ENCODE measurements at places on chromosomes 16 and 17.

DNA sequence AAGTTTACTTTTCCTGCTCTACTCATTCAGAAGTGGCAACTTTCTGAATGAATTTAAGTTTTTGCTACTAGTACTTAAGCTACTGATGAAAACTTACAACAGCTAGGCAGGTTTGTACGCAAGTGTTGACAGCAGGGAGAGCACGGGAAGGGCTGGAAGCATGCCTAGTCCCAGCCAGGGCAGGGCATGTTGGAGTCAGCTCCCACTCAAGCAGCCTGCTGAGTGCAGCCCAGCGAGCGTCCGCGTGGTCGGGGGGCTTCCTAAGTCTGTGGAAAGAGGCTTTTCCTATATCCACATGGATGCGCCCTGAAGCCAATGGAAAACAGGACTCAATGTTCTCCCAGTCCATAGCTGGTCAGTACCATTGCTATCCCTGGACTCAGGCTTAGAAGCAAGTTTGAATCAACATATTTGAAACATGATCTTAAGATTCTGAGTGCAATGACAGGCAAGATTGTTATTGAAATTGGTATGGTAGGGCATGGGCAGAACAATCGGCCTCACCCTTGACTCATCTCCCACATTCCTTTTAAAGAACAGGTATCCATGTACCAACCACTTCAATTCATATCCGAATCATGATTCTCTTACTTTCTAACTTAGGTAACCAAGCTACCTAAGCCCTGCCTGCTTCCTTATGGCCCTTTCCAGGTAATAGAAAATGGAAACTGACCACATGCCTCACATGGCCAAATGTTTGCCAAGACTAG lies 22.5 kb downstream of the CYB5D2 start:
- DNase-seq = no peak

GRCh38 chr17:64240741-64241347 lies 22.2 kb downstream of the TEX2 start:
- no peak for DNase-seq

- DNase-seq = no peak
These were observed 607 bp upstream of the NCOR1 start for GRCh38 chr17:16215965-16216316.

DNA sequence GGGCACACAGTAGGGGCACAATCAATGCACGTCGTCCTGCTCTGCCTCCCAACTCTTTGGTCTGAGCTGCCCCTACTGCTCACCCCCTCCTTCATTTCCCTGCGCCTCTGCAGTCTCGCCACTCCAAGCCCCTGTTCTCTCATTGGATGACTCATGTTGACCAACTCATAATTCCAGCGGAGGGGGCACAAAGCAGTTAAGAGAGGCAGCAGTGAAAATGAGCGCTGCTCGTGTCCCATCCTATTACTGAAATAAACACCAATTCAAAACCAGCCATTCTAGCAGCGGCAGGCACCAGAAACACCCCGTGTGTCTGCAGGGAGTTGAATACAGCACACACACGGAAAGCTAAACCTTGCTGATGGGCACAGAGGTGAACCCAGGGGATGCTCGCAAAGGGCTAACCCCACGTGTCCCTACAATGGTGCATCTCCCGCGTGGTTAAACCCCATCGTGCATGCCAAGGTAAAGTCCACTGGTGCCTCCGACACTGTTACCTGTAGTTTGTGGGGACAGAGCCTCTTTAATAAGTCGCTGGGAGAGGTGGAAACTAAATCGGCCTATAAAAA lies 310.4 kb downstream of the XYLT1 start:
- DNase-seq = no peak

DNA sequence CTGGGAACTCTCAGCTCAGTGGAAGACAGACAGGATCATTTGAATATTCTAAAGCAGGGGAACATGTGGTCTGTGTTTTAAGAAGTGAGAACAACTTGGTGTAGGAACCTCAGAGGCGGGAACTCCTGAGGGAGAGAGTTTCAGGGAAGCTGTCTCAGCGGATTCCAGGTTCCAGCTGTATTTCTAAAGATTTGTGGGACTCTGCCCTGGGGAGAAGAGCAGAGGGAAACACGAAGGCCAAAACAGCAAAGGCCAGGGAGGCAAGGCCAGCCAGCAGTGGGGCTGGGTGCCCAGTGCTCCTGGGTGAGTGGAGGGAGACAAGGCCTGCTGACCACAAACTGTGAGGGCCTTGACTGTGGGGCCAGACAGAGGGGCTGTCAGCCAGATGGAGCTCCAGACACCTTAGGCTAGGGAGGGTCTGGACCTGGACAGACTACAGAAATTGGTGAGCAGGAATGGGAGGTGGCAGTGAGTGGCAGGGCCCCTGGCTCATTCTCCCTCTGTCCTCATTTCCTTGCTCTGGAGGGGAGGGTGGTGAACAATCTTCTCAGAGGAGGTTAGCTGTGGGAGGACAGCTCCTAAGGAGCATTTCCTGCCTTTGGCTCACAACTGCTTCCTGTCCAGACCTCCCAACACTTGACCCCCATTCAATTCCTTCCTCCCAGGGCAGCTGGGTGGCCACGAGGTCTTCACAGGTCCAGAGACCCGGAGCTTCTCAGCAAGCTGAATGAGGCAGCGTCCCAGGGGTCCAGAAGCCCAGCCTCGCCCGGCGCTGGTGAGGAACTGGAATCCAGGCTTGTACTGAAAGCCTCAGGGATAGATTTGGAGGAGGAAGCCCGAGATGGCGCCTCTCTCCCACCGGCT lies 21.0 kb upstream of the FZD2 start:
- DNase-seq = no peak

DNA sequence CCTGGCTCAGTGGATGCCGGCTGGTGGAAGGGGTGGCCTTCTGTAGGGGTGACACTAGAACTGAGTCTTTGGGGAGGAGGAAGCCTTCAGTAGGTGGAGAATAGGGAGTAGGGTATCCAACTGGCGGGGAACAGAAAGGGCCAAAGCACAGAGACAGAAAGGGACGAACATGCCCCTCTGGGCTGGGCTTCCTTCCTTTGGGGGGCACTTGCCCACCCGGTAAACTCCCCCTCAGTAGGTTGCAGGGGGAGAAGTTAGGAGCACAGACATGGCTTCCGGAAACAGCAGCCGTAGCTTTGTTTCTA lies 774 bp downstream of the ENGASE start:
- DNase-seq = no peak

- DNase-seq = no peak
These were observed 5.7 kb downstream of the ALG1 start for GRCh38 chr16:5077304-5077703.

GRCh38 chr17:43683928-43684653 lies 22.4 kb upstream of the MEOX1 start:
- no peak for DNase-seq

DNA sequence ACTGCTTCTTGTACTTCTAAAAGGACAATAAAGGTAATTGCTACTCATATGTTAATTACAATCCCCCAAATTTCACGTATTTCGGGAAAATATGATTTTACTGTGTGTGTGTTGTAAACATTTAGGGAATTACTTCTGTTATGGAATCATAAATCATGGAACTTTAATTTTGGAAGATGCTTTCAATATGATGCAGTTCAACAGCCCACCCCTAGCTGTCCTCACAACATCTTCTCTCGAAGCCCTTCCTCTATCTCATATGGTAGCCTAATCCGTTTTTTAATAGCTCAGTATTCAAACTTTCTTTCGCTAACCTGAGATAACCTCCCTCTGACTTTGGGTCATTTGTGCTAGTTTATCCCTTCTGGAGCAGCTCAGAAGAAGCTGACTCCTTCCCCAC lies 78.4 kb downstream of the ANKFN1 start:
- no peak for DNase-seq

DNA sequence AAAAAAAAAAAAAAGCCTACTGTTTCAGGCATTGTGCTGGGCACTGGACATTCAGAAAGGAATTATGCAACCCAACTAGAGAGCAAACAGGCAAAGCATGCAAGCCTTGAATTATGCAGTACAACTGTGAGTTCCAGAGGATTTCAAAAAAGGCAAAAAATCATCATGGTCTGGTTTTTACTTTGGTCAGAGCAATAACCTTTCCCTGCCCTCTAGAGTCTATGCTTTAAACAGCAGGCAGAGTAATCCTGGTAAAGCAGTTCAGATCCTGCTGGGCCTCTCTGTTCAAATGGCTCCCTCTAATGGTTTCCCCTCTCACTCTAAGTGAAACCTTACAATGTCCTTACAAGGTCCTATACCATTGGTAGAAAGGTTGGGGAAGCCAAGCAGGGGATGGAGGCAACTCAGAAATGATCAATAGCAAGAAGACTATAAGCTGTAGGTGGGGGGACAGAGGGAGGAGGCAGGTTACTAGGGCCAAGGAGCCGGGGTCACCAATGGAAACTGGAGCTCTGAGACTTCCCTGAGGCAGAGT lies 4.6 kb upstream of the TAF15 start:
- peak; percentile 21 for DNase-seq

Measured in stimulated activated naive CD4-positive, alpha-beta T cell treated with Interleukin-2 at 50 U/mL for 16 hours (primary cell).